ENCODE measurements at places on chromosomes 7 and 10.
A peak's percentile ranks its signal among the peaks of the same experiment; 100 is the strongest.

GRCh38 chr10:218798-219197 lies 83.5 kb downstream of the ZMYND11 start:
- DNase-seq = no peak

DNA sequence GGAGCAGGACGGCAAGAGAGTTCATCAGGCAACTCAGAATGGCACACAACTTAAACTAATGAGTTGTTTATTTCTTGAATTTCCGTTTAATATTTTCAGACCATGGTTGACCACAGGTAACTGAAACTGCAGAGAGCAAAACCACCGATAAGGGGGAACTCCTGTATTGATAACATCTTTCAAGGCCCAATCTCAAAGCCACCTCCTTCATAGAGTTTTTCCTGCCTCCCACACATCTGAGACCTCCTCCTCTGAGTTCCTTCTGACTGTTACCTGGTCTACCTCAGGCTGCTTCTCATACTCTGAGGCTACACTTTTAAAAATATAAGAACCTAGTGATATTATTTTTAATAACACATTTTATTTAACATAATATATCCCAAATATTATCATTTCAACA lies 341.5 kb upstream of the NPVF start:
- no peak for DNase-seq

DNA sequence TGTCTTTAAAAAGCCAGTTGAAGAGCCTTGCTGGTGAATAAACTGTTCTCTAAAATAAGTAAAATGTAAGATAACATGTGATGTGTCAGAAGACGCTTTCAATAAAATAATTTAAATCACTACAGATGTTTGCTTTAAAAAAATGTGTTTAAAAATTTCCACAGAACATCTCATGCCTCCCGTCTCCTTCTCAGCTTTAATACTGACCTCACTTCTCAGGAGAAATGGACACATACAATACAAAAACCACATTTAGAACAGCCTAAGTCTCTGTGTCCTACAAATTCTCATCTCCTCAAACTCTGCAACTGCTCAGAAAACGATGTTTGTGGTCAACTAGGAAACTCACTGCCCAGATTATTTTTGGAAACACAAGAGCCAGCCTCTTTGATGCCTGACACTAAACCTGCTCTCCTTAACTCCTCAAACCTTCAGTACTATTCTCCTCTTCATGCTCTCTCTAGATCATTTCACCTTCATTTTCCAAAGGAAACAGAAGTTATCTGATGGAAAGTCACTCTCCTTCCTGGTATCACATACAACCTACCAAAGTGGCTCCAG lies 120.3 kb downstream of the ZNF438 start:
- no peak for DNase-seq

DNA sequence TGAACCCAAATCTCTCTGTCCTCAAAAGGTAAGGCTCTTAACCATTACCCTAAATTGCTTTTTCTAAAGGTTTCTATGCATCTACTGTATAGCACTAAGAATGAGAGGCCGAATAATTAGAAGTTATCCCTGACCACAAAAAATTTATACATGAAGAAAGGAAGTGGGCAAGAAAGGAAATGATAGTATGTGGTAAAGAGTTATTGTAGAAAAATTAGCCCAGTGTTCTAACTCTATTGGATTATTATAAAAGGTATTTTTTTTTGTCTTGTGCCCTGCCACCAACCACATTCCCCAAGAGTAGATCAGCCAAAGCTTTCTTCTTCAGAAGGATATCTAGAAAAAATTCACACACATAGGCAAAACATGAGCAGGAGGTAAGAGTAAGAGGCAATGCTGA lies 45.4 kb downstream of the DKK1 start:
- DNase-seq = no peak

DNA sequence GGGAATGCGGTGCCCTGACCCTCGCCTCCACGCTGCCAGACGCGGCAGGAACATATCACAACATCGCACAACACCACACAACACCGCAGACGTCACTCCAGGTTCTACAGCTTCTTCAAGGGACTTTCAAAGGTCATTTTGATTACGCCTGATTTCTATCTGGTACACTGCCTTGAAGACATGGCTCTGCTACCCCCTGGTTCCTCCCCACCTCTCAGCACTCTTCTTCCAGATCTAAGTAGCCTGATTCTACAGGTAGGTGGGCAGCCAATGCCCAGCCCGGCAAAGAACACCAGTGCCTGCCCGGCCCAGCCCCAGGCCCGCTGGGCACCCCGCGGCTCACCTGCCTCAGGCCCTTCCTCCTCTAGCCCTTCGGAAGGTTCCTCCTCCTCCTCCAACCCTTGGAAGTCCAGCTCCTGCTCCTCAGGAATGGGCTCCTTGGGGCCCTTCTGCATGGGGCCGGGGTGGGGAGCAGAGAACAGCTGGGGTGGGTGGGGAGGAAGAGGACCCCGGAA lies 8.4 kb downstream of the GIGYF1 start:
- DNase-seq = no peak

- DNase-seq = no peak
Observed at GRCh38 chr7:116100626-116101025, 70.1 kb upstream of the TFEC start.

DNA sequence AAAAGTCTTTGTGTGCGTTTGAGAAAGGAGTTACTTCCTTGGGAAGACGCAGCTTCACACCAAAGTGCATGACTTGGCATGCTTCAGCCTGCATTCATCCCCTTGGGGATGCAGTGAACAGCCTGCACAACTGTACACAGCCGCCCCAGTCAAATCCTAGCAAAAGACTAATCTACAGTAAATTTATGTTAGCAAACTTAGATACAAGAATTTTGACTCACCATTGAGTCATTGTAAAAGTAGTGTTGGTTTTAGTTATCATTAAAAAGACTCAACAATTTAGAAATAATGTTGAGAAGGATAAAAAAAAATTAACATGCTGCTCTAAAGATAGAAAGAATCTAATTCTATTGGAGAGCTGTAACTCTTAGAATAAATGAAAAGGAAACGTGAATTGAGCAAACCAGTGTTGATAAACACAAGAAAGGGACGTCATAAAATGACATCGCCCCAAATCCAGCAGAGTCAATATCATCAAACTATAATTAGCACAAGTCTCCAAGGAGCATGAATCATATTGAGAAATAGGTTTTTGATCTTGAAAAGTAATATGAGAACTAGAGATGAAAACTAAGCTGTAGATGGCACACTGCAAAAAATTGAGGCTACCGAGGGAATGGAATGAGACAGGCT lies 11.9 kb upstream of the OPTN start:
- DNase-seq = no peak

- no peak for DNase-seq
Observed at GRCh38 chr10:118534136-118534535, 61.3 kb downstream of the PRLHR start.

GRCh38 chr7:117271566-117271965 lies 51.3 kb downstream of the WNT2 start:
- no peak for DNase-seq

DNA sequence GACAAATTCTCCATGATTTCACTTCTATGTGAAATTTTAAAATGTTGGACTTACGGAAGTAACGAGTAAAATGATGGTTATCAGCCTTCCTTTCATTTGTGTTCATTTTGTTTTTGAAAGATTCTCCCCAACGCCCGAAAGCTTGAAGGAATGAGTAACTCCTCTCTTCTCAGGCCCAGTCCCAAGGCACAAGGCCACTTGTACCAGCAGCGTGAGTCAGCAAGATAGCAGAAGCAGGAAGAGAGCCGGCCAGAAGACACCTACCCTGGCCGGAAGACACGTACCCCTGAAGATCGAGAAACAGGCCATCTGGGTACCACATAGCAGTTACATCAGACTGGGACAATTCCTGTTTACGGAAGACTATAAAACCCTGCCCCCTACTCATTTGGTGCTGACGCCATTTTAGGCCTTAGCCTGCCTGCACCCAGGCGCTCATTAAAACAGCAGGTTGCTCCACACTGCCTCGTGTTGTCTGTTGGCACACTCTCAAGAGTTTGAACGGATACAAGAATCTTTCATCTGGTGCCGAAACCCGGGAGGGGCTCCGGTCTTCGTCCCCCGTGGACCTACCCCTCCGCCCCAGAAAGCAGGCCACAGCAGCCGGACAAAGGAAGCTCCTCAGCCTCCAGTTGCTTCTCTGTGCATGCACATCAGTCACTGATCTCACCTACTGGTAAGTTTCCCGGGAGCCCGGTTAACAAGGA lies 60.4 kb downstream of the LRRC17 start:
- DNase-seq = no peak

- no peak for DNase-seq
Observed at GRCh38 chr7:33530664-33531063, 374.7 kb upstream of the BMPER start.

DNA sequence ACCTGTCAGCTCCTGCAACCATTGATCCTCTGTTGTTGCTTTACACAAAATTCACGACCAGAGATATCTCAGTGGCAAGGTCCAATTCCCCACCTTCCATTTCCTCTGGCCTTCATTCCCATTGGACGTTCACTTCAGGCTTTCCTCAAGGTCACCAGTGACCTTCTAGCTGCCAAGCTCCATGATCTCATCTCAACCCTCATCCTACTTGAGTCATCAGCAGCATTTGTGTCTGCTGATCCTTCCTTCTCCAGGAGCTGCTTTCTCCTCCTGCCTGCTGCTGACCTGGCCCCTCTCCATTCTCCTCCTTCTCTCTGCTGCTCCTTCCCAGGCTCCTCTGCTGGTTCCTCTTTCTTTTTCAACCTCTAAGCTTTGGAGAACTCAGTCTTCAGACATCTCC lies 66.2 kb upstream of the C10orf90 start:
- no peak for DNase-seq

DNA sequence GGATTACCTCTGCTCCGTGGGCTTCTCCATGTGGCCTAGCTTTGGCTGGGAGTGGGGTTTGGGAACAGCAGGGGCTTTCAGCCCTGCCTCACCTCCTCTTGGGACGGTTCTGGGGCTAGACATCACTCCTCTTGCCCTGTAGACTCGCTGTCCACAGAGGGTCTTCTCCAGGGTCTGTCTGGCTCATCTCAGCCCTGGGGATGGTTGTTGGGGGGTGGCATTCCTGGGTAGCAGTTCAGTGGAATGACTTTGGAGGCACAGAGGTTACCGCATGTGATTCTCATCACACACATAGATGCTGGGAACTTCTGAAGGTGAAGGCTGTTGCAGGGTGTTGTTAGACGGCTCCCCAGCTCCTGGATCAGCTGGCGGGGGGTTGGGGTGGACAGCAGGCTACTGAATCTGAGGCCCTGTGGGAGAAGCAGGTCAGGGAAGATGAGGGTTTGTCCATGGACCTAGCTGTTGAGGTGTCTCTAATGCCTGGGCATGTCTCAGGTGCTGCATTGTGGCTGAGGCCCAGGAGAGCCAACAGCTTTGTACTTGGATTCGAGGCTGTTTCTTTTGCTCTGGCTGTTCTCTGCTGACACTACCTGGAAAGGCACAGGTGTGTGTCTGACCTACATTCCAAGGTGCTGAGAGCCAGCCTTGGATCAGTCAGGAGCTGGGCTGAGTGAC lies 23.8 kb downstream of the RAMP3 start:
- DNase-seq = no peak

GRCh38 chr7:111460695-111461094 lies 101.6 kb downstream of the IMMP2L start:
- no peak for DNase-seq

GRCh38 chr10:116287906-116288501 lies 15.0 kb upstream of the GFRA1 start:
- no peak for DNase-seq

GRCh38 chr7:149385195-149385950 lies 75.5 kb downstream of the ZNF777 start:
- DNase-seq = no peak

GRCh38 chr10:78802866-78803265 lies 265.9 kb upstream of the ZMIZ1 start:
- DNase-seq = no peak

DNA sequence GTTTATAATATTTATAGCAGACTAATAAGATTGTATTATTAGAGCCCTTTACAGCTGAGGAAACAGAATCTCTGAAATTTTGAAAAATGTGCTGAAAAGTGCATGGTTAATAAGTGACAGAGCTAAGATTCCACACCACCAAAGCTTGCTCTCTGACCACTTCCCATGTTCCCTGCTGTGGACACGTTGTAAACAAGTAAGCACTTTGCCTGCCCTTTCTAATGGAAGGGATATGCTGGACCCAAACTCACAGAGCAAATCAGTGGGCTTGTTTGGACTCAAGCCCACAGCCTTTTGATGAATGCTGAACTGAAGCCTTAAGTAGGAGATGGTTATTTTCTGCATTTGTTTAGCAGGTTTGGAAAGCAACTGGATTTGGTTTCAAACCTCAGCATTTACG lies 214.0 kb upstream of the TMEM72 start:
- no peak for DNase-seq

GRCh38 chr7:52741670-52742290 lies 293.7 kb upstream of the POM121L12 start:
- DNase-seq = no peak

DNA sequence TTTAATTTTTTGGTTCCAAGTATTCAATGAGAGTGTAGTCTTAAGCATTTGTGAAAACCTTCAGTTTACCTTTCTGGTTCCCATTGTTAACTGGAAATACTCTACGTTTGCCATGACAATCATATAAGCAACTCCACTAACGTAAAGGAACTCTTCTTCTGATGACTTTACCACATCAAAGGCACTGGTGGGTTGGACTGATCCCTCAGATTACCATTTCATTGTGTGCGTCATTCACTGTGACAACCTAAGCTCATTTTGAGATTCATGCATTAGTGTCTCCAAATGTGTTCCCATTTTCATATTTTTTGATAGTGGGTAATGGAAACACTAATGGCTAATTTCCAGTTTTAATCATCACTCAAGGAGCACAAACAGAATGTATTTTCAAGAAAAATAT lies 119.9 kb upstream of the COL1A2 start:
- no peak for DNase-seq

- no peak for DNase-seq
Observed at GRCh38 chr7:28200598-28200997, 20.0 kb upstream of the JAZF1 start.

GRCh38 chr7:121262221-121262620 lies 66.6 kb upstream of the WNT16 start:
- DNase-seq = no peak

GRCh38 chr10:57098146-57098545 lies 737.1 kb upstream of the ZWINT start:
- no peak for DNase-seq

DNA sequence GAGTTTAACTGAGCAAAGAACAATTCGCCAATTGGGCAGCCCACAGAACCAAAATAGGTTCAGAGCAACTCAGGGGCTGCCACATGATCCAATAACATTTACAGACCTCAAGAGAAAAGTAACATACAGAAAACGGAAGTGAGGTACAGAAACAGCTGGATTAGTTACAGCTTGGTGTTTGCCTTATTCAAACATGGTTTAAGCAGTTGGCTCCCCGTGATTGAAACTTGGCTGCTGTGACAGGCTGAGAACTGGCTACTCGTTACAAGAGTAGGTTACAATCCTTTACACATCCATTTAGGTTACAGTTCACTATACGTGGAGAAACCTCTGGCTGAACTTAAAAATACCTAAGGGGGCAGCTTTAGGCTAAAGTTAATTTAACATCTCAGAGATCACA lies 673.1 kb upstream of the PHF14 start:
- DNase-seq = no peak

- DNase-seq = no peak
Observed at GRCh38 chr7:43758822-43759683, 573 bp downstream of the BLVRA start.

GRCh38 chr10:63614371-63614891 lies 93.2 kb downstream of the REEP3 start:
- DNase-seq = no peak

- no peak for DNase-seq
Observed at GRCh38 chr10:70508912-70509756, 30.6 kb downstream of the PALD1 start.

GRCh38 chr10:80202934-80203834 lies 2.2 kb downstream of the ANXA11 start:
- peak; percentile 45 for DNase-seq

GRCh38 chr7:1884583-1885350 lies 214.7 kb downstream of the ELFN1 start:
- DNase-seq = no peak

All from stimulated activated CD8-positive, alpha-beta memory T cell treated with anti-CD3 and anti-CD28 coated beads, Interleukin-12 subunit alpha, Interleukin-12 subunit beta, amount 100 ng/mL, for 1 hour (primary cell).